ENCODE measurements at places on chromosomes 2 and 18. TPM values are rescaled to one million over a fixed set of nuclear protein-coding genes. Genes with fewer than 3 reads are reported as not detected.

GRCh38 chr2:172280571-172281361, 146.6 kb upstream of the ITGA6 start:
- no peak overlapping the region for H3K4me3 ChIP-seq
- no peak for DNase-seq
- H3K4me1 ChIP-seq = peaks cover 5% of the 10 kb centered on the region
- peaks cover 3% of the 10 kb centered on the region for H3K36me3 ChIP-seq

DNA sequence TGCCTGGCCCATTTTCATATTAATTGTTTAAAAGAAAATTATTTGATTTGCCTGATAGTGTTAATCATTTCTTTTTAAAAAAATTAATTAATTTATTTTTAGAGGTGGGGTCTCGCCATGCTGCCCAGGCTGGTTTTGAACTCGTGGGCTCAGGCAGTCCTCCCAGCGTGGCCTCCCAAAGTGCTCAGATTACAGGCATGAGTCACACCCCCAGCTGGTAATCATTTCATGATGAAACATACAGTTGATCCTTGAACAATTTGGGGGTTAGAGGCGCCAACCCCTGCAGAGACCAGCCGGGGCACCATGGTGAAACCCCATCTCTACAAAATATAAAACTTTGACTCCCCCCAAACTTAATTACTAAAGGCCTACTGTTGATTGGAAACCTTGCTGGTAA, 7.9 kb downstream of the GPN1 start:
- peaks cover 60% of the 10 kb centered on the region for H3K36me3 ChIP-seq
- no peak for DNase-seq
- H3K27me3 ChIP-seq = no peaks in the 10 kb centered on the region
- H3K27ac ChIP-seq = no peak overlapping the region

GRCh38 chr2:119574108-119574815, 30.0 kb downstream of the CFAP221 start:
- no peaks in the 10 kb centered on the region for H3K36me3 ChIP-seq
- no peak overlapping the region for H3K4me3 ChIP-seq
- H3K27ac ChIP-seq = no peak overlapping the region
- no peaks in the 10 kb centered on the region for H3K4me1 ChIP-seq
- DNase-seq = no peak
- H3K27me3 ChIP-seq = peaks cover 20% of the 10 kb centered on the region

- H3K36me3 ChIP-seq = no peaks in the 10 kb centered on the region
- DNase-seq = no peak
- no peaks in the 10 kb centered on the region for H3K4me1 ChIP-seq
- no peak overlapping the region for H3K27ac ChIP-seq
- no peak overlapping the region for H3K4me3 ChIP-seq
Measured at GRCh38 chr2:178177066-178177679, 17.1 kb upstream of the OSBPL6 start.

GRCh38 chr2:36438449-36438977, 82.9 kb downstream of the CRIM1 start:
- peaks cover 4% of the 10 kb centered on the region for H3K36me3 ChIP-seq
- H3K27me3 ChIP-seq = peaks cover 4% of the 10 kb centered on the region
- peaks cover 14% of the 10 kb centered on the region for H3K4me1 ChIP-seq
- no peak overlapping the region for H3K27ac ChIP-seq
- no peak overlapping the region for H3K4me3 ChIP-seq
- DNase-seq = no peak

DNA sequence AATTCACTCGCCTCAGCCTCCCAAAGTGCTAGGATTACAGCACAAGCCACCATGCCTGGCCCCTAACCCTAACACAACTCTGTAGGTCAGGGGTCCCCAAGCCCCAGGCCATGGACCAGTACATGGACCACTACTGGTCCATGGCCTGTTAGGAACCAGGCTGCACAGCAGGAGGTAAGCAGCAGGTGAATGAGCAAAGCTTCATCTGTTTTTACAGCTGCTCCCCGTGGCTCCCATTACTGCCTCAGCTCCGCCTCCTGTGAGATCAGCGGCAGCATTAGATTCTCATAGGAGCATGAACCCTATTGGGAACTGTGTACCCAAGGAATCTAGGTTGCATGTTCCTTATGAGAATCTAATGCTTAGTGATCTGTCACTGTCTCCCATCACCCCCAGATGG, 201.7 kb downstream of the NRP2 start:
- H3K4me1 ChIP-seq = no peaks in the 10 kb centered on the region
- H3K4me3 ChIP-seq = no peak overlapping the region
- peaks cover 10% of the 10 kb centered on the region for H3K27me3 ChIP-seq
- DNase-seq = no peak
- H3K27ac ChIP-seq = no peak overlapping the region

DNA sequence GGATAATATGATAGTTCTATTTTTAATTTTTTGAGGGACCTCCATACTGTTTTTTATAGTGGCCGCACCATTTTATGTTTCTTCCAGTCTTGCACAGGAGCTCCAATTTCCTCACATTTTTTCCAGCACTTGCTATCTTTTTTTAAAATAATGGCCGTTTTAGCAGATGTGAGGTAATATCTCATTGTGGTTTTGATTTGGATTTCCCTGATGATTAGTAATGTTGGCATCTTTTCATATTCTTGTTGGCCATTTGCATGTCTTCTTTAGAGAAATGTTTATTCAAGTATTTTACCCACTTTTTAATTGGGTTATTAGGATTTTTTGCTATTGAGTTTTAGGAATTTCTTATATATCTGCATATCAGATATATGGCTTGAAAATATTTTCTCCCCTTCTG, 29.9 kb upstream of the NAPG start:
- no peak overlapping the region for H3K4me3 ChIP-seq
- DNase-seq = no peak
- no peak overlapping the region for H3K27ac ChIP-seq
- H3K36me3 ChIP-seq = no peaks in the 10 kb centered on the region

DNA sequence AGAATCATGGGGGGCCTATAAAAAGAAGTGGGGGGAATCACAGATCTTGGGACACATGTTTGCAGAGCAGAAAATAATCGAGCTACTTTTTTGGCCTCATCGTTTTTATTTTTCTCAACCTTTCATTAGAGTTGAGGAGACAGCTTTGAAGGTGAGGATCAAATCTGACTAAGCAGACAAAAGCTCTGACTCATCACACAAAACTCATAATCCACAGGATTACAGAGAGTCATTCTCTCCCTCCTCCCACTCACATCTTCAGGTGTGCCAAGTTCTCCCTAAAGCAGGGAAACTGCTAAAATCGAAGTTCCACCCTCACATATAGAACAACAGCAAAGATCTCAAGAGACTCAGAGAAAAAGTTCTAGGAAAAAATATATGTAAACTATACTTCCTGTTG, 15.6 kb downstream of the BAZ2B start:
- H3K27me3 ChIP-seq = no peaks in the 10 kb centered on the region
- no peak overlapping the region for H3K4me3 ChIP-seq
- no peaks in the 10 kb centered on the region for H3K4me1 ChIP-seq
- DNase-seq = no peak
- no peak overlapping the region for H3K27ac ChIP-seq

DNA sequence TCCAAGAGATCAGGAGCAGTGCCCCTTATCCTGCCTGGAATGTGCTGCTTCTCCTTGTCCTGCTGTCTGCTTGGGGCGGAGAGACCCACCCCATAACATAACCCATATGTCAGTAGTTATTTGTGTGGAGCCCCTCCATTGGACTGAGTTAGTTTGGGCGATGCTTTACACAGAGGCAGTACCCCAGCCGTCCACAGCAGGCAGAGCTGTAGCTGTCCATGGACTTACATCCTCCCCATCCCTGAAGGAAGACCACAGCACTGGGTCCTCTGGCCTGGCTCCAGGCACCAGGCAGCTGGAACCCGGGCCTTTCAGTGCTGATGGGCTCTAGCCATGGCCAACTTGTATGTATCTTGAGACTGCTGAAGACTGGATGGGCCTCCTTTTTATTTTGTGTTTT, 20.3 kb downstream of the GKN2 start:
- peaks cover 11% of the 10 kb centered on the region for H3K27me3 ChIP-seq
- DNase-seq = no peak
- no peak overlapping the region for H3K4me3 ChIP-seq
- H3K27ac ChIP-seq = no peak overlapping the region

DNA sequence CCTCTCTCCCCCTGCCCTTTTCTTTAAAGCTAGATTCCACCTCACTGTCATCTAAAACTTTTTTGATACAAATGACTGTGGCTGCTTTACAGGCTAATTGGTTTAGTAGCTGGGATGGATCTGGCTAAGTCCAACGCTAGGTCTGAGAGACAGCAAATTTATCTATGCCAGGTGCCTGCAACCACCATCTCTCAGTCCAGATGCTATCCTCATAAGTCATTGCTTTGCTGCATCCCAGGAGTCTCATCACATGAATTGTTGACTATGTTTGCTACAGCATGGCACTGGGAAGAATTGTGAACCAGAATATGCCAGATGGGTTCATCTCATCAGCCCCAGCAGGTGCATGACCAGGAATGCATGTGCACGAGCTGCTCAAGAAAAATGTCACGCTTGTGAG, 100.0 kb upstream of the PID1 start:
- no peaks in the 10 kb centered on the region for H3K36me3 ChIP-seq
- no peak overlapping the region for H3K27ac ChIP-seq
- no peaks in the 10 kb centered on the region for H3K27me3 ChIP-seq
- H3K4me1 ChIP-seq = no peaks in the 10 kb centered on the region
- no peak for DNase-seq

- H3K4me1 ChIP-seq = peaks cover 53% of the 10 kb centered on the region
- no peaks in the 10 kb centered on the region for H3K27me3 ChIP-seq
- no peak overlapping the region for H3K4me3 ChIP-seq
- DNase-seq = no peak
Measured at GRCh38 chr2:96890252-96890651, 20.4 kb upstream of the SEMA4C start.

GRCh38 chr2:203394519-203395227, 66.5 kb downstream of the ABI2 start:
- no peaks in the 10 kb centered on the region for H3K27me3 ChIP-seq
- no peak for DNase-seq
- no peak overlapping the region for H3K4me3 ChIP-seq
- H3K36me3 ChIP-seq = peaks cover 16% of the 10 kb centered on the region

GRCh38 chr2:170985407-170985806, 56.4 kb downstream of the GORASP2 start:
- no peaks in the 10 kb centered on the region for H3K4me1 ChIP-seq
- H3K36me3 ChIP-seq = peaks cover 19% of the 10 kb centered on the region
- no peak overlapping the region for H3K27ac ChIP-seq
- peaks cover 3% of the 10 kb centered on the region for H3K27me3 ChIP-seq
- no peak overlapping the region for H3K4me3 ChIP-seq

DNA sequence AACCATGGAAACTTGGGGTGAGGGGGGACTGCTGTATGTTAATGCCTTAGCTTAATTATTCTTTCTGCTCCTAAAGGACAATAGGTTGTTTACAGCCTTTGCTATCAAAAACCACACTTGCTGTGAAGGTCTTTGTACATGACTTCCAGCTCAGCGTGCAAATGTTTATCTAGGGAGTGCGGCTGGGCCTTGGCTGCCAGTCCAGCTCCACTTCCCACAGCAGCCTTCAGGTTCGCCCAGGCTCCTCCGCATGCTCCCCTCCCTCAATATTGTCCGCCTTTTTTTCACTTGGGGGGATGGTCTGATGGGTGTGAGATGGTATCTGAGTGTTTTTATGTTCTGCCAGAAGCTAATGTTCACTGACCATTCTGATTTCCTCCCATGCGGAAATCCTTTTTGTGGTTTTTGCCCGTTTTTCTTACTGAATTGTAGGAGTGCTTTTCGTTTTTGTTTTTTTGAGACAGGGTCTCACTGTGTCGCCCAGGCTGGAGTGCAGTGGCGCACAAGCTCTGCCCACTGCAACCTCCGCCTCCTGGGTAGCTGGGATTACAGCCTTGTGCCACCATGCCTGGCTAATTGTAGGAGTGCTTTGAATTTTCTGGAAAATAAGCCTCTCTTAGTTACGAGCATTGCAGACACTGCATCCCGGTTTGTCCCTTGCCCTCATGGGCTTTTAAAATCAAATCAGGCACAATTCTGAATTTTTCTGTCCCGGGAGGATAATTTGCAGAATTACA, 28.8 kb downstream of the SH3BP4 start:
- no peaks in the 10 kb centered on the region for H3K36me3 ChIP-seq
- H3K27me3 ChIP-seq = no peaks in the 10 kb centered on the region
- DNase-seq = no peak
- H3K4me1 ChIP-seq = no peaks in the 10 kb centered on the region
- H3K4me3 ChIP-seq = no peak overlapping the region

DNA sequence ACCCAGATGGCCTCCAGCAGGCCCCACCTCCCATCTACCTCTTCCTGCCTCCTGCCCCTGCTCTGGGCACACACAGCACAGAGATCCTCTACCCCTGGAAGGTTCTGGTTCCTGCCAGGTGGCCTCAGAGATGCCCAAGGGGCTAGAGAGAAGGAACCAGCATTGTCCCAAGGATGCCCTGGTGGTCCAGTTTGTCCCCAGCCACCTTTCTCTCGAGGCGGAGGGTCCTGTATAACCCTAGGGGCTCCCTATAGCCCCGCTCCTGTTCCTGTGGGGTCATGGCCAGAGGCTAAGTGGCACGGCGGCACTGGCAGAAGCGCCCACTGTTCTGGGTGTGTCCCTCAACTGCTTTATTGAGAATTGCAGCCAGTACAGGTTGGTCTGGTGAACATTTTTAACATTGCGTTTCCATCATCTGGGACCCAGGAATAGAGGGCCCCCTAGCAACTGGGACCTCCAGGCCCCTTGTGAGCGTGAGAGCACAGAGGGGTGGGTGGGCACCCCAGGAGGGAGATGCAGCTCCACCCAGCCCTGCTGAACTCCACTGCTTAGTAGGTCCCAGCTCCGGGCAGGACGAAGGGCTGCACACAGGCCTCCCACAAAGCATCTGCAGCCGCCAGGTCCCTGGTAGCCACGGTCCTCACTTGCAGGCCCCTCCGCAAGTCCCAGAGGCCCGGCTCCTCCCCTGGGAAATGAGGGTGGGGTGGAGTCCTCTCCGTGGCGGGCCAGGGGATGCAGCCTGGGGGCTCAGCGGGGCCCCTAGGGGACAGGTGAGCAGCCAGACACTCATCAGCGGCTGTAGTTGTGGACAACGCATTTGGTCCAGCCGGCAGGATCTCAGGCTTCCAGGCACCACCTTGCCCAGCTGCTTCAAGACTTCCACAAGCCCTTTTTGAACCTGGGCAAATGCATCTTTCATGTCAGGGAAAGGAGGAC, 33.1 kb downstream of the GPC1 start:
- H3K4me1 ChIP-seq = no peaks in the 10 kb centered on the region
- DNase-seq = peak; percentile 4
- H3K27ac ChIP-seq = peak overlapping the region; percentile 41
- no peak overlapping the region for H3K4me3 ChIP-seq
- no peaks in the 10 kb centered on the region for H3K27me3 ChIP-seq

PLCD4 gene
- 0.30 TPM for total RNA-seq

SFTPB gene
- not detected for total RNA-seq

NT5DC4 gene
- total RNA-seq = not detected

MYOM1 gene
- 2.1 TPM for total RNA-seq

NOL4 gene
- not detected for total RNA-seq

RAPGEF4 gene
- 0.62 TPM for total RNA-seq

ALPG gene
- total RNA-seq = not detected

CACNB4 gene
- total RNA-seq = 0.12 TPM

PCARE gene
- total RNA-seq = not detected

FAHD2A gene
- total RNA-seq = 35.9 TPM

GPAT2 gene
- total RNA-seq = 3.3 TPM

IHH gene
- not detected for total RNA-seq

NAT8 gene
- total RNA-seq = not detected

LYG2 gene
- not detected for total RNA-seq
